BE2C (cell line): ENCODE measurements at places on chromosomes 3 and 15.

GRCh38 chr3:38640661-38641452, 8.6 kb downstream of the SCN5A start:
- no peak for DNase-seq

GRCh38 chr3:194488055-194488742, 1.4 kb upstream of the ATP13A3 start:
- DNase-seq: no peak

DNA sequence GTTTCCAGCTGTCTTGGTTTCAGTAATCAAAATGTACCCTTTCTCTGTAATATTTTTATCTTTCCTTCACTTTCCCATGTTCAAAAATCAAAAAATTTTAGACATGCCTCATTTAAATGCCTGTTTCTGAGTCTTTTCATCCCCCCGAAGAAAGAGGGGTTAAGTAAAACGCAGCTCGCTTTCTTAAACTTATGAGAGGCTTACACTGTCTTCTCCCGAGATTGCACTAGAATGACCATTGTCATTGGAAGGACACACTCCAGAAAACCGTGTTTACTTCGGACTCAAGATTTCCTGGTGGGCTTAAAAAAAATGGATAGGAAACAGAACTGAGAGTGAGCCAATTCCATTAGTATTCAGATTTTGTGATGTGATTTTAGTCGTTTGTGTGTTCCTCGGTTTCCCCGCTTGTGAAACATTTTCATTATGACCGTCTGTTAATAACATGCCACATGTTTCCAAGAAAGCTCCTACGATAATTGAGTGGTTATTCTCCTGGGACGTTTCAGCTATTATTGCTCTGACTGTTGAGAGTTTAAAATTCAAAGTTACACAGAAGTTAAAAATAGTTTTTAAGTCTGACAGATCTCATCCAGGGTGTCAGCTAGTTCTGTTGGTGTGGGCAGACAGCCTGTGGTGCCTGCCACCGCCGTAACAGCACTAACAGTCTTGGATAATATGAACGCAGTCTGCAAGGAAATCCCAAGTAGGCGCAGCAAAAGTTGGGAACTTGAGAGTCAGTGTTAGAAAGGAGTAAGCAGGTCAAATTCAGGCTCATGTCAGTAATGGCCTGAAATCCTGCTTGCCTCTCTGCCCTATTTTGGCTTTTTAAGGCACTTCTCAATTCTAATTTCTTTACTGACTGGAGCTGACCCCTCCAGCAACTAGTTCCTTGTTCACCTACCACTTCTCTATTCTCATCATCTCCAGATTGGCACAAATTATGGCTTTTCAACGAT, 1.5 kb downstream of the CRYBG3 start:
- no peak for DNase-seq

GRCh38 chr3:54572197-54572895, 355.5 kb downstream of the LRTM1 start:
- no peak for DNase-seq
